Left ventricle myocardium superior (tissue), 1 donor: ENCODE measurements at places on chromosomes 13 and 19.
A peak's percentile ranks its signal among the peaks of the same experiment; 100 is the strongest.

DNA sequence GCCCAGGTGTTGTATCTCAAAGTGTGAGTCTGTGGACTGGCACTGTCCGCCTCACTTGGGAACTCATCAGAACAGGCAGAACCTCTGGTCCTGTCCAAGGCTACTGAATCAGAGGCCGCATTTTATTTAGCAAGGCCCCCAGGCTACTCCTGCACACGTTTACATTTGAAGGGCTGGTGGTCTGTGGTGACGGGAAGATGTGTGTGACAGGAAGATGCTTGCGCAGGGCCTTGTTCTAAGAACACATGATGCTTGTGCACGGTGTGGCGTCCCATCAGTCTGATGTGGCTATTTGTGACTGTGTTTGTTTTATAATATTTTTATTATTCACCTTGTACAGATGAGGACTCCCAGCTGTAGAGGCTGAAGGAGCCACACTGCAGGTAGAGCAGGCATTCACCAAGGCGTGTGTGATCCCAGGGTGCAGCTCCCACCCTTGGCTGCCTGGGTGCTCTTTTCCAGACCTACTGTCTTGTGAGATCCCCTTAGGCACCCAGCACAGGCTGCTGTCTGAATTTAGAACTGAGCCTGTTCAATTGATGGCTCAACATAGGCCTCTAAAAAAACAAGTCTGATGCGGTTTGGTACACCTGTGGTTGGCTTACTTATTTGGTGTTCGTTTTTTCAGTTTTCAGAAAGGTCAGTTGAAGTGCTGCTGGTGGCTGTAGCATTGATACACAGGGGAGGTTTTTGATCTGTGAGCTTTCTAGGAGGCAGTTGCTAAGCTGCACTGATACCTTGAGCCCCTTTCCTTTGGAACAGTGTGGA lies 3.1 kb downstream of the SLC25A15 start:
- DNase-seq: no peak

DNA sequence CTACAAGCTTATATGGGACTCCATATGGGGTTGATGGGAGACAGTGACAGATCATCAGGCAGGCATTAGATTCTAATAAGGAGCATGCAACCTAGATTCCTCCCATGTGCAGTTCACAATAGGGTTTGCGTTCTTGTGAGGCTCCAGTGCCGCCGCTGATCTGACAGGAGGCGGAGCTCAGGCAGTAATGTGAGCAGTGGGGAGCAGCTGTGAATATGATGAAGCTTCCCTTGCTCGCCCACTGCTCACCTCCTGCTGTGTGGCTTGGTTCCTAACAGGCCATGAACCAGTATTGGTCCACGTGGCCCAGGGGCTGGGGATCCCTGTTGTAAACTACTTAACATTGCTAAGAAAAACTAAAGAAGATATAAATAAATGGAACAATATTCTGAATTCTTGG lies 378.4 kb downstream of the KCNRG start:
- no peak for DNase-seq

DNA sequence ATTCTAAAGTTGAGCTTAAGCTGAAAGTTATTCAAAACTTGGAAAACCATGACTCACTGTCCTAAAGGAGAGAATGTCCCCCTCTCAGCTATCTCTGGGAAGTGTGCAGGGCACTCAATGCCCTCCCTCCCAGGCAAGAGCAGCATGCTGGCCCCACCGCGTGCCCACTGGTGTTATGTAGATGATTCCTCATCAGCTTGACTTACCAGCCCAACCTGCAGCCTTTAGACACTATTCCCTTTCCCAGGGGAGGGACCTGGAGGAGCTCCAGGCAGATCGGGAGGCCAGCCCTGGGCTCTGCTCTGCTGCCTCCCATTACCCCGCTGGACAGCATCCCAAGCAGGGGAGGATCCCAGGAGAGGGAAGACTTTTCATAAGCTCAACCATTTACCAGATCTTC lies 124.6 kb downstream of the FGF14 start:
- DNase-seq: peak; percentile 70

- no peak for DNase-seq
Measured at GRCh38 chr19:36046443-36047050, 7.5 kb downstream of the THAP8 start.

DNA sequence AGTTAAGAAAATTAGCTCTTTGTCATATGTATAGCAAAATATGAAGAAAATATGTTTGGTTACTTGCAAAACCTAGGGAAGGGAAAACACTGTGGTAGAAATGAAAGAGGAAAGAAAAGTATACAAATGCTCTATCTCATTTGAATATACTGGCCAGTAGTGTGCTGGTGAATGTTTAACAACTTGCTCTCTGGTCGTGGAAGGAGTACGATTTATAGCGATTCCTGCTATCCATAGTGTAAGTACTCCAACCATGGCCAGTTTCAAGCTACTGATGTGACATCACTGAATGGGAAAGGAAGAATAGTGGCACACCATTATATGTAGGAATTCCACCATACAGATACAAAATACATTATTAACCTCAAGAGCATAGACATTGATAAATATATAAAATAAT lies 9.3 kb downstream of the BORA start:
- DNase-seq: no peak

DNA sequence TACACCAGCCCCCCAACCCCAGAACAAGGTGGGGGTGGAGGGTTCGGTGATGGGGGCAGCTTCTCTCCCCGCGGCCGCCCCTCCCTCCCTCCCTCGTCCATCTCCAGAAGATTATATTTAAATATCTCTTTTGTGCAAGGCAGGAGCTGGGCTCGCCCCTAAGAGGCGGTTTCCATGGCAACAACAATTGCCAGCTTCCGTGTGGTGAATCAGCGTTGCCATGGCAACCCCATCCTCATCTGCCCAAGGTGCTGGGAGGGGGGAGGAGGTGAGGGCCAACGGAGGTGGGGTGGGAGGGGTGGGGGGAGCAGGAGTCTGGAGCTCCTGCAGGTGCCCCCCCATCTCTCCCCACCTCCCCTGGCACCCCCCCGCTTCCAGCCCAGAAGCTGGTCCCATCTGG lies 46.4 kb downstream of the CELF5 start:
- no peak for DNase-seq

DNA sequence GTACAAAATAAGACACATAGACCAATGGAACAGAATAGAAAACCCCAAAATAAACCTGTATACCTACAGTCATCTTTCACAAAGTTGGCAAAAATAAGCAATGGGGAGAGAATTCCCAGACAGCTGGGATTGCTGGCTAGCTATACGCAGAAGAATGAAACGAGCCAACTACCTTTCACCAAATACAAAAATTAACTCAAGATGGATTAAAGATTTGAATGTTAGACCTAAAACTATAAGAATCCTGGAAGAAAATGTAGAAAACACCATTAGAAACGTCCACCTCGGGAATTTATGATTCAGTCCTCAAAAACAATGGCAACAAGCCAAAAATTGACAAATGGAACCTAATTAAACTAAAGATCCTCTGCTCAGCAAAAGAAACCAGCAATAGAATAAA lies 408.1 kb upstream of the SLITRK1 start:
- DNase-seq: no peak

- DNase-seq: no peak
Measured at GRCh38 chr13:24632382-24633121, 47.7 kb upstream of the ATP12A start.

- DNase-seq: no peak
Measured at GRCh38 chr13:84086847-84087162, 204.5 kb upstream of the SLITRK1 start.

- DNase-seq: peak; percentile 93
Measured at GRCh38 chr19:45643024-45643926, 4.1 kb upstream of the EML2 start.

DNA sequence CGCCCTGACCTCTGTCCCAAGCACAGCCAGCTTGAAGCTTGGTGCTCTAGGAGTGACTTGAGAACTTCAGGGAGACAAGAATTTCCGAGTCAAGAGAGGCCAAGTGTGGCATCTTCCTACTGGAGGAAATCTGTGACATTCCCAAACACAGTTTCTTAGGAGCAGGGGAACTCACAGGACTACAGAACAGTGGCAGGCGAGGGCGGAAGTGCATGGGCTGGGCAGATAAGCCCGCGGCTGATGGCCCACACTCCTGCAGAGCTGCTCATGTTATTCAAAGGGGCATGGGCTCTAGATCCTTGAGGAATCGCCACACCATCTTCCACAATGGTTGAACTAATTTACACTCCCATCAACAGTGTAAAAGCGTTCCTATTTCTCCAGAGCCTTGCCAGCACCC lies 168.8 kb downstream of the KATNAL1 start:
- DNase-seq: no peak

DNA sequence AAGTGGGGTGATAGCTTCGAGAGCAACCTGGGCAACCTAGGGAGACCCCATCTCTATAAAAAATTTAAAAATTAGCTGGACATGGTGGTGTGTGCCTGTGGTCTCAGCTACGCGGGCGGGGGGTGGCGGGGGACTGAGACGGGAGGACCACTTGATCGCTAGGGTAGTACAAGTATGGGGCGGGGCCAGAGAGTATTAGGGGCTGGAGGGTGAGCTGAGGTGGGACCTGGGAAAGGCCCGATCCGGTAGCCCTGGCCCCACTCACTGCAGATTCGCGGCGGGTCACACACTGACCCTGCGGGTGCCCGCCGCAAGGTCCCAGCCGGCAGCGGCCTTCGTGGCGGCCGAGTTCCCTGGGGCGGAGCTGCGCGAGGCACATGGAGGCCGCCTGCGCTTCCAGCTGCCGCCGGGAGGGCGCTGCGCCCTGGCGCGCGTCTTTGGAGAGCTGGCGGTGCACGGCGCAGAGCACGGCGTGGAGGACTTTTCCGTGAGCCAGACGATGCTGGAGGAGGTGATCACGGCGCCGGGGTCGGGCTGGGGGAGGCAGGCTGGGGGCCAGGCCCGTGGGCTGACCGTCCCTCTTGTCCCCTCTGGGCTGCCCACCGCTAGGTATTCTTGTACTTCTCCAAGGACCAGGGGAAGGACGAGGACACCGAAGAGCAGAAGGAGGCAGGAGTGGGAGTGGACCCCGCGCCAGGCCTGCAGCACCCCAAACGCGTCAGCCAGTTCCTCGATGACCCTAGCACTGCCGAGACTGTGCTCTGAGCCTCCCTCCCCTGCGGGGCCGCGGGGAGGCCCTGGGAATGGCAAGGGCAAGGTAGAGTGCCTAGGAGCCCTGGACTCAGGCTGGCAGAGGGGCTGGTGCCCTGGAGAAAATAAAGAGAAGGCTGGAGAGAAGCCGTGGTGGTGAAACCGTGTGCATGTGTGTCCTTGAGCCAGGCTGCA lies 2.0 kb upstream of the ARHGAP45 start:
- DNase-seq: peak; percentile 85

- no peak for DNase-seq
Measured at GRCh38 chr19:58450856-58451357, 515 bp upstream of the ZNF324B start.

GRCh38 chr13:100565286-100565685 lies 23.3 kb downstream of the GGACT start:
- no peak for DNase-seq

DNA sequence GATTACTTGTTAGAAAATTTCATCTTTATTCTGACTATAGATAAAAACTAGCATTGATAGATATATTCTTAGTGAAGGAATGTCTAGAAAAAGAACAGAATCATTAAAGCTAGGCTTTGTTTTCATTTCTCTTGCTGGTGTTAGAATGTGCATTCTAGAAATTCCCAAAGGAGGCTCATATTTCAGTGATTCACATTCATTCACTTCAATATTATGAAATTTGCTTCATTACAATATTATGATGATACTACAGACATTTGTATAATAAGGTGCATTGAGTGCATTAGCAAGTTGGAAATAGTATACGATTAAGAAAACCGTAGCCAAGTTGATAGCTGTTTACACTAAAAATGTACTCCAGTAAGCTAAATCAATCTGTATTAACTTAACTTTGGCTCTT lies 70.7 kb upstream of the MYCBP2 start:
- no peak for DNase-seq

- DNase-seq: no peak
Measured at GRCh38 chr13:109009756-109010155, 380.3 kb downstream of the MYO16 start.

- no peak for DNase-seq
Measured at GRCh38 chr13:108084840-108085239, 130.5 kb downstream of the LIG4 start.

- DNase-seq: no peak
Measured at GRCh38 chr13:100125946-100126345, 37.1 kb downstream of the PCCA start.

GRCh38 chr13:46106839-46107371 lies 2.1 kb upstream of the CPB2 start:
- no peak for DNase-seq

DNA sequence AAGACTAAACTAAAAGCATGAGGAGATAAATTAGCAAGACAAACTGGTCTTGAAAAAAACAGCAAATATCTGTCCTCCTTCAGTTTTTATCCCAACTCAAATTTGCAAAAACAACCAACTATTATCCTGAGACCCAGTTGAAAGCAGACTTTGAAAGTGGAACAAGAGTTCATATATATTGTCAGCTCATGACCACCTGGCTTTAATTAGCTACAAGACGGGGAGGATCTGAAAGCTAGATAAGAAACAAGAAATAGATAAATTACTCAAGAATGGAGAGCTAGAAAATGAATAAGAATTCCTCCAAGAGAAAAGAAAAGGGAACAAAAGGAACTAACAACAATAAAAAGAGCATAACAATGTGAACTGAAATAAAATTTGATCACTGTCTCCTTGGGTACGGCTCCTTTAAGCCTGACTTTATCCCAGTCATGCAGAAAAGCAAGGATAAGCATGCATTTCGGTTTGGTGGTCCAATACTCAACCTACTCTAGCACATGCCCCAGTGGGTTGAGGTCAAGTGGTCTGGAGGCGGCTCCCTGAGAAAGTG lies 246.9 kb downstream of the DCLK1 start:
- DNase-seq: no peak

DNA sequence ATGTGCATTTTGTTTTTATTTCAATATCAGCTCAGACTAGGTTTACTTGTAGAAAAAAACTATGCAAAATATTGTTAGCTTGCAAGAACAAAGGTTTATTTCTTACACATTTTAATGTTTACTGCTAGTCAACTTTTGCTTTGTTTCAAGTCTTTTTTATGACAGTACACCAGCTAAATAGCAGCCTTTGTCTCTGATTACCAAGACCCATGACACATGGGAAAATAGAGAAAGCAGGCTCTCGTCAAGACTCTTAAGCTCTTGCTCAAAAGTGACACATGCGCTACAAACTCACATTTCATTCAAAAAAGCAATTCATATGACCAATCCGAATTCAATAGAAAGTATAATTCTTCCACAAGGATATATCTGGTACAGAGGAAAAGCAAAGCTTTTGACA lies 642.3 kb upstream of the SLITRK1 start:
- no peak for DNase-seq

- DNase-seq: no peak
Measured at GRCh38 chr19:44905437-44906160, at the start of gene APOE. Gene APOE (plus strand): TSS chr19:44905796. CDS start chr19:44906625, 829 bp downstream.

DNA sequence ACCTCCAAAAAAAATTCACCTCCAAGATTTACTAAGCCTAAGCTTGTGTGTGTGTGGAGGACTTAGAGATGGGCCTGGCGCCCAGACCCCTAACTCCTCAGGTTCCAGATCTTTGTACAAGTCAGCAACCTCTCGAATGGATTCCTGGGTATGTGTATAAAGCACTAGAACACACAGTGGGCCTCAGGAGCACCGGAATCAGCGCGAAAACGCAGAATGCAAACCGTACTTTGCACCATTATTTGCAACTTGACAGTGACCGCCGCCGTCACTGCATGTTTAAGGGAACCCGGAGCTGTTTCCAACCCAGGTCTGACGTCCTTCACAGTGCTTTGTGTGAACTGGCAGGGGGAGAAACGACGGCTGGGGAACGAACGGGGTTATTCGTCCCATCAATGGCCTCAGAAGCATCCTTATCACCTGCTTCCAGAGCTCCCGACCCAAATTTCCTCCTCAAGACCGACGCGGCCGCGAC lies 688 bp downstream of the ZNF606 start:
- DNase-seq: no peak
